Stimulated activated CD4-positive, alpha-beta T cell treated with anti-CD3 and anti-CD28 coated beads, Interleukin-12 subunit alpha, Interleukin-12 subunit beta, amount 100 ng/mL, for 4 hours (primary cell): ENCODE measurements at places on chromosomes 5 and 9.

GRCh38 chr5:52378237-52378636, 409.5 kb upstream of the ITGA1 start:
- no peak for DNase-seq

GRCh38 chr9:127418037-127418471, 6.1 kb upstream of the ZNF79 start:
- DNase-seq = peak; percentile 36

DNA sequence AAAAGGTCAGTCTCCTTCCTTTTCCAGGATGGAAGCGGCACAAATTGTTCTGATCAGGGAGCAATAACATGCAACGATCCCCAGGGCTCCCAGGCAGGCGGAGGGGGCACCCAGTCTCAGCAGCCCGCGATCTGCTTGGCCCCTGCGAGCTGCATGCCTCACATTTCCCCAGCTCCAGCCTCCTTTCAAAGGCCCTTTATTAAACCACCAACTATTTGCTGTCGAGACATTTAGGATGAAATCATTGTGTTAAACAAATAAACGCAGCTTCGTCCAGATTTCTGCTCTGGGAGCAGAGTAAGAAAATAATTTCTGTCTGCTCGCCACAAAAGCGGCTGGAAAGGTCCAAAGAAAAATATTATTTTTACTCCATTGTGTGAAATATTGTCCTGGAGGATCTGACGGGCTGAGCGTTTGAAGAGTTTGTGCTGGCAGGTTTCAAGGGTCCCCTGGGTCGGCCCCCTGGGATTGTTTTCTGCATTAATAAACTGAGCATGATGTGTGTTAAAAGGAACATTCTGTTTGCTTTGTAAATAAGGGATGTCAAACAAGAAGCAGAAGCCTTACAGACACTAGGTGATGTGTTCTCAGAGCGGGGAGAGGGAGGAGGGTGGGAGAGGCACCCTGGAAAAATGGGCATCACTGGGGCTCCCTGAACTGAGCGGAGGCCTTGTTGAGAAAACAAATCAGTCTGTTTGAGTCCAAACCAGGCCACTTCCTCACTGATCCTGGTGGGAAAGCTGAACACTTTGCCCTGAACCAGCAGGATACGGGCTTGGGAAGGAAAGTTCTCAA, 110.1 kb downstream of the FOXD1 start:
- no peak for DNase-seq

- DNase-seq = no peak
Observed at GRCh38 chr5:9467199-9468059, 78.4 kb downstream of the SEMA5A start.

- DNase-seq = no peak
Observed at GRCh38 chr5:65086234-65086890, 317.6 kb downstream of the CWC27 start.

DNA sequence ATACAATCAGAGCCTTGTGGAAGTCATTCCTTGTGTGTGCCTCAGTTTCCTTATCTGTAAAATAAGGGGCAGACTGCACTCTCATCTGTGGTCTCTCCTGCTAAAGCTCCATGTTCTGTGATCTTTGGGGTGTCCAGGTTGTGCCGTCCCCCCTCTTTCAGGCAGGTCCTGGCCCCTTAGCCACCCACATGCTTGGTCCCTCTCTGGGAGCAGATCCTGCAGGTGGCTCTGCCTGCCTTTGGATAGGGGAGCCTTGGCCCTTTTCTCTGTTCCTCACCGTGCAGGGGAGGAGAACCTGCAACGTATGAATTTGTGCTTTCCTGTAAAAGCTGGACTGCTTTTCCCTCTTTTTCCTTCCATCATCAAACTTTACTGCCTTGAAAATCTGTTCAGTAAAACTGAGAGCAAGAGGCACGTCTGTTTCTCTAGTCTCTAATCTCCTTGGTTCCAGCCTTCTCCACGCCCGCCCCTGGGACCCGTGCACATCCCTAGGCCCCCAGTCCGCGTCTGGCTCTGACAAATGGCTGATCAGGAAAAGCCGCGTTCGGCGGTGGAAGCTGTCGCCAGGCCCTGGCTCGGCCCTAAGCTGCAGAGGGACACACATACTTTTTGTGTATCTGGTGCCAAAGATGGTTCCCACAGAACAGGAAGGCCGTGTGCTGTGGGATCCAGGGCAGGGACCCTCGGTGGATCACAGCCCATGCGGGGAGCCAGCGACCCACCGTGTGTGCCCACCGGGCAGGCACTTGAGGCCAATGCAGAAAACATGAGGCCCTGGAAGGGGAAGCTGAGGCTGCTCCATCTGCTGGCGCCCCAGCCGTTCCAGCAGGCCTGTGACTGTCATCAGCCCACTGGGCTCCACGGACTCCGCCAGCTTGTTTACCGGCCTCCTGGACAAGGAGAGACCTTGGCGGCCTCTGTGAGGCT, 43.4 kb upstream of the COL5A1 start:
- DNase-seq = no peak

- DNase-seq = no peak
Observed at GRCh38 chr9:37293664-37294524, 128.6 kb upstream of the GRHPR start.

- no peak for DNase-seq
Observed at GRCh38 chr9:83688921-83689320, 18.8 kb downstream of the UBQLN1 start.

- no peak for DNase-seq
Observed at GRCh38 chr9:105290418-105290817, 46.0 kb downstream of the SLC44A1 start.

DNA sequence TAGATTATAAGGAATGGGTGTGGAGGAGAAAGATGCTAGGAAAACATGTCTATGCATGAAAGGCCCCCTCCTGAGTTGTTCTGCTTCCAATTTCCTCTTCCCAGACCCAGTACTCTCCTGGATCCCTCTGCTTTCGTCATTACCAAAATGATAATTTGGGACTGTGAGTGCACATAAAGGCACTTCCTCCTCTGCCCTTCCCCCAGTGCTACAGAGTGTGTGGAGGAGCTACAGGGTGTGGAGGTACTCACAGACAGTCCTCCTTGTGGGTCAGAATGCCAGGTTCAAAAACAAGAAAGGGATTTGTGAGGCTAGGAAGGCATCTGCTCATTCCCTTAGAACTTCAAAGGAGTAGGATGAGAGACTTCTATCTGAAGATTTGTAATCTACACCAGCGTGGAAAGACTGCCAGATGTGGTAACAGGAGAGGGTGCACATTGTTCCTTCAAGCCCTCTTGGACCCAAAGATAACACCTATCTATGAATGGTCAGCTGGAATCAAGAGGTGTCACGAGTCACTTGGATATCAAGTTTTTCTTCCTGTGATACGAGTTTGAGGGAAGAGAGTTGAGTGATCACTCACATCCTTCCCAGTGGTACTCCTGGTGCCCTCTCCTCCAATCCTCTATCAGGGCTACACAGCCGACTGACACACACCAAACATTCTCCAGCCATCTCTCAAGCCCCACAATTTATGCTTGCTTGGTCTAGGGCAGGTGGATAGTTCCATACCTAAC, 201.1 kb downstream of the EPB41L4A start:
- DNase-seq = no peak

- DNase-seq = no peak
Observed at GRCh38 chr5:153459051-153459743, 31.3 kb upstream of the GRIA1 start.

DNA sequence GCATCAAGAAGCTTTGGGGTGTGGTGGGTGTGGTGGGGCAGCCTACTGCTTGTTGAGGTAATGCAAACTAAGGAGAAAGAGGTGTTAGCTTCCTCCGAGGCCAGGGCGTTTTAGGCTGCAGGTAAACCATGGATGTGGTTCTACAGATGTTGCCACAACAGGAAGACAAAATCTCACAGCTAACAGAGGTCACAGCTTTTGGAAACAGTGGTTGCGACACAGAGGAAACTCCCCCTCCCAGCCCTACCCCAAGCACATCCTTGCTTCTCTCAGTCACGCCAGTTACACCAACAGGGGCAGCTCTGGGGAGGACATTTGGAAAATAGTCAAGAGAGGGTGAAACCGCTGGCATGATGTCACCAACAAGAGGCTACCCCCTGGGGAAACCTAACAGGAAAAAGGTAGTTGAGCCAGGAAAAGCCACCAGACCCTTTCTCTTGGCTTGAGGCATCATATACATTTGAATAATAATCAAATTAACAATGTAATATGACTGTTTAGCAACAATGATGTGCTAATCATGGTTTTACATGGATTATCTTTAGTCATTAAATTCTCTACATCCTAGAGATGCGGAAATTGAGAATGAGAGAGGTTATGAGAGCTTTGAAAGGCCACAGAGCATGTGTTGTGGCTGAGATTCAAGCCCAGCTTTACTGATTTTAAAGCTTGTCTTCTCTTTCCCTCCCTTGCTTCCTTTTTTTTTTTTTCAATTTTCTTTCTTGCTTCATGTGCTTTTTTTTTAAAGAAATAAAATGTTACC, 82.2 kb upstream of the IL12B start:
- DNase-seq = peak; percentile 24

GRCh38 chr5:68682400-68683160, 411.2 kb upstream of the SLC30A5 start:
- no peak for DNase-seq

- DNase-seq = no peak
Observed at GRCh38 chr9:13809401-13809800, 504.5 kb downstream of the NFIB start.

GRCh38 chr5:1495525-1495897, 28.2 kb downstream of the LPCAT1 start:
- DNase-seq = no peak

DNA sequence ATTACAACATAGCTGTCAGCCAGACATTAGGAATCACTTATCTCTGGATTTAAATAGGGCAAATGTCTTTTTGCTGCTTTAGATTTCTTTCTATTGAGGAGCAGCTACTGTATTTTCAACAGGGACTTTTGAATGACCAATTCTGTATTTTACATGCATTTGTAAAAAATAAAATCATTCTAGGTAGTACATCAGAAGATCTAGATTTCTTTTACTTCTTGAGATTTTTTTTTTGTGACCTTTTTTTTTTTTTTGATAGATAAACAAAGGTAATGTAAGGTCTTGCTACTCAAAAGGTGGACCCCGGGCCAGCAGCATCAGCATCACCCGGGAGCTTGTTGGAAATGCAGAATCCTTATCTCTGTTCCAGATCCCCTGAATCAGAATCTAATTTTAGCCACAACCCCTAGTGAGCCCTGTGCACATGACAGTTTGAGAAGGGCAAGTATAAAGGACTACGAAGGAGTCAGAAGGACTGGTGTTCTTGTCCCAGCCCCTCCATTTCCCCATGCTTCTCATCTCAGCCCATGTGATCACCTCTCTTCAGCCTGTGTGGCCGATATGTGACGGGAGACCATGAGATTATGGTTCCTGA, 37.7 kb upstream of the CKMT2 start:
- DNase-seq = no peak

- no peak for DNase-seq
Observed at GRCh38 chr5:149326611-149327010, 18.7 kb upstream of the GRPEL2 start.

- no peak for DNase-seq
Observed at GRCh38 chr5:67308988-67309688, 112.5 kb upstream of the CD180 start.

GRCh38 chr9:135491764-135492163, 8.7 kb upstream of the MRPS2 start:
- no peak for DNase-seq

DNA sequence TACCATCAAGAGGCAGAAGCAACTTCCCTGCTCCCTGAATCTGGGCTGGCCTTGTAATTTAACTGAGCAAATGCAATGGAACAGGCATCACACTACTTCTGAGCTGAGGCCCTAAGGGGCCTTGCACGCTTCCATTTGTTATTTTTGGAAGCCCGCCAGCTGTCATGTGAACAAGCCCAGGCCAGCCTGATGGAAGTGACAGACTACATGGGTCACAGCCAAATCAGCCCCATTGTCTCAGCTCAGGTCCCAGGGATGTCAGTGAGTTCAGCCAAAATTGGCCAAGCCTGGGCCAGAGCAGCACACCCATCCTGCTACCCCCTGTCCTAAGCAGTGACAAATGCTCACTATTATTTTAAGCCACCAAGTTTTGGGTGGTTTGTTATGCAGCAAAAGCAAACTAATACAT, 72.8 kb downstream of the PRRT1B start:
- no peak for DNase-seq

GRCh38 chr9:116905171-116905588, 218.1 kb downstream of the TRIM32 start:
- no peak for DNase-seq

- no peak for DNase-seq
Observed at GRCh38 chr9:19488721-19489120, 79.9 kb downstream of the ACER2 start.

- no peak for DNase-seq
Observed at GRCh38 chr9:116179568-116179967, 26.0 kb downstream of the PAPPA start.

GRCh38 chr5:171749365-171749764, 36.3 kb upstream of the SMIM23 start:
- no peak for DNase-seq

DNA sequence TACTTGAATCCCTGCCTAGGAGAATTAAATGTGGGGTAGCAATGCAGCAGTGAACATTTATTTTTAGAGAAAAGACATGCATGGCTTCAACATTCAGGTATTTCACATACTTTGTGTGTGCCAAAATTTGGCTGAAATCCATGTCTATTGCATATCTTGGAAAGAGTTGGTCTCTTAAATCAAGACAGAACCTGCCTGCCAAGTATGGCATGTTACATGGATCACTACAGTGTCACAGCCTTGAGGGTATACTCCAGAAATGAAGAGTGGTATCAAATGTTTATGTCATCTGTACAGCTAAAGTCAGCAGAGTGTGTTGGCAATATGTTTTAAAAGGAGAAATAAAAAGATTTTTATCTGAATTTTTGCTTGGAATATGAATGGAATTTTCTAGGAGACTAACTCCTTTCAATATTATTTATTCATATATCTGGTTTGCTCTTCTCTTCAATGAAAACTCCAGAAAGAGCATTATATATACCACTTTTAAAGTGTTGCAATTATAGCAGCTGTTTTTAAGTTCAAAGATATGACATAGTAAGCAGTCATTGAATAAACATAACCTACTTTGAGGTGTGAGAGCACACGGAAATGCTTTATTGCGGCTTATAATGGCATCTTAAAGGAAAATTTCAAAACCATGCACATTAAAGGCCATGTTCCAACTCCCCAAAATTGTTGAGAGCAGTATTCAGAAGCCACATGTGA, 95.4 kb upstream of the MINAR2 start:
- no peak for DNase-seq

DNA sequence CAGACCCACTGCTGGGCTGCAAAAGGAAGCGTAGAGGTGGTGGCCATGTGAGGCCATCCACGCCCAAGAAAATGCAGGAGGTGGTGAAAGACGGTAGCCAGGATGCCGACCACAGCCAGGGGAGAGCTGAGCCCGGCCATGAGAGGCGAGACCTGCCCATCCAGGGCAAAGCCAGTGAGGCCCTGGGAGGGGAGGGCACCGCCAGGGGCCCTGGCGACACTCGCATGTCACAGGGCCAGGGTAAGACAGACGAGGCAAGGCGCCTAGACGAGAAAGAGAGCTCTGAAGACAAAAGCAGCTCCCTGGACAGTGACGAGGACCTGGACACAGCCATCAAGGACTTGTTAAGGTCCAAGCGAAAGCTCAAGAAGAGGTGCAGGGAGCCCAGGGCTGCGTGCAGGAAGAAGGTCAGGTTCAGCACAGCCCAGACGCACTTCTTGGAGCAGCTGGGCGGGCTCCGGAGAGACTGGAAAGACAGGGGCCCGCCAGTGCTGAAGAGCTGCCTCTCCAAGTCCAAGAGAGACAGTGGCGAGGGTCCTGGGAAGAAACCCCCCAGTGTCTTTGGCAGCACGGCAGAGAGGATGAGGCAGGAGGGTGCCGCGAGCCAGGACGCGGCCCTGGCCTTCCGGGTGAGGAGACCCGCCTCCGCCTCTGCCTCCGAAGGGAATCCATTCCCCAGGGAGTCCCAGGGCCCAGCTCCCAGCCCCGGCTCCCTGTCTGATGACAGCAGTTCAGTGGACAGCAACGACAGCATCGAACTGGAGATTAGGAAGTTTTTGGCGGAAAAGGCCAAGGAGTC, 6.9 kb downstream of the PPP1R26 start:
- no peak for DNase-seq
